ENCODE measurements at places on chromosomes 12 and 14.
A peak's percentile ranks its signal among the peaks of the same experiment; 100 is the strongest.

- no peak for DNase-seq
Measured at GRCh38 chr14:75138492-75138891, 11.6 kb upstream of the NEK9 start.

- DNase-seq: no peak
Measured at GRCh38 chr12:21991526-21991925, 50.3 kb upstream of the ABCC9 start.

DNA sequence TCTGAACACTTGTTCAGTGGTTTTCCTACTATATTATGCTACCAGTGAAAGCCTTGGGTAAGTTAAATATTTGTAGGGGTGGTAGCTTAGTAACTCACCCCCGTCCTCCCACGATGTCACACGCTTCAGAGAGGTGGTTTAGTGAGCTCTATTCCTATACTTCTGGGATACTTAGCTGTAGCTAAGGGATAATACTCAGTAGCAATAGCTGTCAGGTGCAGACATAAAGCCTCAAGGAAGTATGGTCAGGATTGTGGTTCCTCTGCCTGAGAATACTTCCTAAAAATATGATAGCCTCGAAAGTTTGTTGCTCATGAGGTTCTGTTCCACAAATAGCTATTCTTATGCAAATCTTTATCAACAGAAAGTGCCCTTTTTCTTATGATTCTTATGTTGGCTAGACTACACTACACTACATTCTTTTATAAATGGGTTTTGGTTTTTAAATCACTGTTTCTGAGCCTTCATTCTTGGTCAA is 11.9 kb downstream of the DLST start:
- peak; percentile 46 for DNase-seq

DNA sequence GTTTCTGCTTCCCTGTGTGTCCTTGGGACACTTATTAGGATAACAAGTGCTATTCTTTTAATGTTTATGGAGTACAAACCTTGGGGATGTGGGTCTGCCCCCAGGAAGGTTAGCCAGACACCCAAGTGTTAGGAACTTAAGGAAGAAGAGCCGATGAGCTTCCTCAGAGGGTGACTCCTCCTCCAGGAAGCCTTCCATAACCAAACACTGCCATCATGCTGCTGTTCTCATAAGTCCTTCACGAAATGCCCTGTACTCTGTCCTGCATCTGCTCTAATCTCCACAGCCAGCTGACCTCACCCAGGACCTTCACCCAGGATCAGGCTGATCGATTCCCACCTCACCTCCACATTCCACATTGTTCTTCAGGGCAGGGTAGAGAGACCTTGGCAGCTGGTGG is 1.2 kb upstream of the KRT85 start:
- DNase-seq: no peak

GRCh38 chr14:54840336-54840735 is 62.3 kb downstream of the GCH1 start:
- DNase-seq: no peak

DNA sequence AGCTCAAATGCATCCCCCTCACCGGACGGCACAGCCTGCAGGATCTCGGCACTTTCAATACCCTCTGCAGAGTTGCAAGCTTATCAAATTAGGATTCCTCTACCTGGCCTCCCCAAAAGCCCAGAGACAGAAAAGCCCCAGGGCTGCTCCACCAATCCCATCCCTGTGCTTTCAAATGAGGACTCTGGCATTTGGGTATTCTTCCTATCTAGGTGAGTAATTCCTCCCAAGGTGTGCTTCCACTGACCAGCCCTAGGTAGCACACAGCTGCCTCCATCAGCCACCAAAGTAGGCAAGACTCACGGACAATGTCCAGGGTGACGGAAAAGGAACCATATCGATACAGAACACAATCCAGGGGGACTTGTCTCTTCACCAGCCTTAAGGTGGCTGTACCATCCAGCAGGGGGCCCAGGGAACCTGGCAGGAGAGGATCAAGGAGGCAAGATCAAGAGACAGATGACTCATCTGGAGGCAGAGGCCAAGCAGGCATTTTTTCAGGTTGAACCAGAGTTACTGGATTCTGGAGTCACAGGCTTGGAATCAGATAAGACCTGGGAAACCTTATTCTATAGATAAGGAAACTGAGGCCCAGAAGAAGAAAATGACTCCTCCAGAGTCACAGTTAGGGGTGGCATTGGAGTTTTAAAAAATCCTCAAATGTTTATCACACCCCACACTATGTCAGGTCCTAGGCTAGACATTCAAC is 9.9 kb downstream of the PMEL start:
- DNase-seq: peak; percentile 8

DNA sequence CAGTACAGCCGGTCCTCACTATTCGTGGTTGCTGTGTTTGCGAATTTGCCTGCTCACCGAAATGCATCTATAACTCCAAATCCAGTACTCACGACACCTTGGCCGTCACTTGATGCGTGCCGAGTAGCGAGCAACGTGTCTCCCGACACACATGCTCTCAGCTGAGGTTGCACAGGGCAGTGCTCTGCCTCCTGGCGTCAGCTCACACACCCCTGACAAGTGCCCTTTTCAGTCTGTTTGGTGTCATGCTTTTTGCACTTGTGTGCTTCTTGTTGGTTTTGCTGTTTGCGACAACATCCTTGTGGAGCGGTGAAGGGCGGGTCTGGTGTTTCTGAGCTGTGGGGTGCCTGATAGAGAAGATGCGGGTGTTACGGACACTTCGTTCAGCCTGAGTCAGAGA is 110.4 kb upstream of the RFLNA start:
- DNase-seq: no peak

GRCh38 chr14:32023540-32023939 is 53.6 kb upstream of the ARHGAP5 start:
- DNase-seq: no peak

DNA sequence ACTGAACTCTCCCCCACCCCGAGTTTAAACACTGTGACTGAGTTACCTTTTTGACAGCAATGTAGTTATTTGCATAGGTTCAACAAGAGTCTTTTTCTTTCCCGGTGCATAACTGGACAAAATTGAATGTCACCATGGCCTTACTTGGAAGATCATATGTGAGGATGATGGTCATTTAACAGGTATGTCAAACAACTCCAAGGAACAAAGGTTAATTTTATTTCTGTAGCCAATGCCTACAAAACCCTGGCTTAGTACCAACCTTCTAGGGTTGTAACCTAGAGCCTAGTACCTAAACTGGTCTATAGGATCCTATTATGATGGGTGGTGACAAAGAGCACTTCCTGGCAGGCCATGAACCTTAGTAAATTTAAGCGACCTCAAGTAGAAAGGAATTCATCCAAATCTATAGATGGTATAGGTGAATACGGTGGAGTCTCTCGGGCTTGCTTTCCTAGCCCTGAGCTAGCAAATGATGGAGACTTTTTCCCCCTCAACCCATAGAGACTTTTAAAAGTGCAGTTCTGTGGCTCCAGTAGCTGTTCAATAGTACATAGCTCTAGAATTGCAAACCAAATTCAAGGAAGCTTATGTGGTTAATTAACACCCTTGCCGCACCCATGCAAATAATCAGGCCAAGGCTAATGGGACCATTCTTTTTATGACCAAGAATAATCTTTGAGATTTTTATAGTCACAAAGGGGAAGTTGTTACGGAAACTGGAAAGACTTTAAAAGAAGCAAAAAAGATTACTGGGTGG is 89.0 kb downstream of the SLC38A1 start:
- no peak for DNase-seq

DNA sequence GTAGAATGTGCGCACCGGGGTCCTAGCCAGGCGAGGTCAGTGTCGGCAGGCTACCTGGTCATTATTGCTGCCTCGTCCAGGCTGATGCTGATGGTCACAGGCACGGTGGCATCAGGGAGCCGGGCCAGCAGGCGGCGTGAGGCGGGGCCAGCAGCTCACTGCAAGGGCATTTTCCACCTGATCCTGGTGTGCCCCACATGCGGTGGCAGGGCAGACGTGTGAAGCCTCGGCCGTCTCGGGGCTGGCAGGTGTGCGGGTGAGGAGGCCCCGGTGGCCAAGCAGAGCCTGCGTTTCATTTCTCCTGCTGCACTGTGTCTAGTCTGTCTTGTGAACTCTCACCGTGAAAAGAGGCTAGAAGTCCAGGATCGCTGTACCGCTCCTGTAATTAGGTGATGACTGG is 12.0 kb upstream of the AMN start:
- DNase-seq: no peak

- no peak for DNase-seq
Measured at GRCh38 chr14:103356024-103356682, 22.1 kb downstream of the EIF5 start.

DNA sequence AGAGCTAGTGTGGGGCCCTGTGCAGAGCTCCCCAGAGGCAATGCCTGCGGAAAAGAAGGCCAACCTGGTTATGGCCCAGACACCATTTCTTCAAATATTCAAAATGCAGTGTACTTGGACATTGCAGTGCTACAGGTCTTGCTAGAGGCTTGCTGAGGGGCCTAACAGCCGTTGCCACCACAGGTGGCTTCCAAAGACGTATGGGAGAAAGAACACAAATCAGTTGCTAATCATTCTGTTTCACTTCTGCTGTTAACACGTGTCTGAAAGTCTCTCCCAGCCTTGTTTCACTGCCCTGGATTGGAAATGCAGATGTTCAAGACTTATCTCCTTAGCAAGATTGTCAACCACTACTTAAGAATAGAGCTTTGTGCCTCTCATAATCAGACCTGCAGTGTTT is 925.9 kb downstream of the GALC start:
- DNase-seq: no peak

- no peak for DNase-seq
Measured at GRCh38 chr14:99791476-99792209, 1.6 kb upstream of the EML1 start.

DNA sequence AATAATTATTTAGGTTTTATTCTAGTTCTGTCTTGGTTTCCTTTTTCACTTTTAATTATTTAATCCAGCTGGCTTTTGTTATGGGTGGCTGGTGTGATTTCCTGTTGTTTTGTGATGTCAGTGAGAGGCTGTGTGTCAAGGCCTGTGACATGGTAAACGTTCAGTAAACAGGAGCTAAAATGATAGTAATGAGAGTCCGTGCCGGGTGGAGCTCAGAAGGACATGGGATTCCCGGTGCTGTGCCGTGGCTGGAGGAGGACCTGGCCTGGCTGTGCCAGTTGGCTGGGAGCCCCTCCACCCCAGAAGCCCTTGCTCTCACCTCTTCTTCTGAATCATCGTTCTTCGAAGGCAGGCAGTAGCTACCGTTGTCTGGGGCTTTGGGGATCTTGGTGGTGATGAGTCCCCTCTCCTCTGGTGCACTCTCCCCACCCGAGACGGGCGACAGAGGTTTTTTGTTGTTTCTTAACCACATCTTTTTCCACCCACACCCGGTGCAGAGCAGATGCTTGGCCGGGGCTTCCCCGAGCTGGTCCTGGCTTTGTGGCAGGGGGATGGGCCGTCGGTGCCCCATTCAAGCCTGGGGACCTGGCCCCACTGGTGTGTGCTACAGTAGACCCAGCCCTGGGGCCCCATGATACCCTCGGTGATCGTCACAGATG is 29.1 kb downstream of the SH2B3 start:
- peak; percentile 78 for DNase-seq

DNA sequence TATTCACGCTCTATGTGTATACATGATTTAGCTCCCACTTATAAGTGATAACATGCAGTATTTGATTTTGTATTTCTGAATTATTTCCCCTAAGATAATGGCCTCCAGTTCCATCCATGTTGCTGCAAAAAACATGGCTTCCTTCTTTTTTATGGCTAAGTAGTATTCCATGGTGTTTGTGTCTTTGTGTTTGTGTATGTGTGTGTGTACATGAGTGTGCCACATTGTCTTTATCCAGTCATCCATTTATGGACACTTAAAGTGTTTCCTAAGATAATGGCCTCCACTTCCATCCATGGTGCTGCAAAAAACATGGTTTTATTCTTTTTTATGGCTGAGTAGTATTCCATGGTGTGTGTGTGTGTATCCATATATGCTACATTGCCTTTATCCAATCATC is 25.1 kb downstream of the USP15 start:
- DNase-seq: no peak

GRCh38 chr14:58078471-58078870 is 73.5 kb downstream of the ARMH4 start:
- DNase-seq: no peak

DNA sequence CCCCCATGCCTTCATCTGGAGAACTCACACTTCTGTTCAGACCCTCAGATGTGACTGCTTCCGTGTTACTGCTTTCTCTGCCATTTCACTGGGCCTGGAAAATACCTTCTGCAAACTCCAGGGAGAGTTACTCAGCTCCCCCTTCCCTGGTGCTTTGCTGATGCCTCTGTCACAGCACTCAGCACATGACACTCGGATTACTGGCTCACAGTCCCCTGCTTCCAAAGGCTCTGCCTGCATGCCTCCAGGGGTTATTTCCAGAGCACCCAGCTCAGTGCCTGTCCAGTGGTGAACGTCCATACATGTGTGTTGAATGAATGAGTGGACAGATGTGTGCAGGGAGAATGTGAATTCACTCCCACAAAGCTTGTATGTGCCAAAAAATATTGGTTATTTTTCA is 237.2 kb upstream of the FKBP4 start:
- no peak for DNase-seq

DNA sequence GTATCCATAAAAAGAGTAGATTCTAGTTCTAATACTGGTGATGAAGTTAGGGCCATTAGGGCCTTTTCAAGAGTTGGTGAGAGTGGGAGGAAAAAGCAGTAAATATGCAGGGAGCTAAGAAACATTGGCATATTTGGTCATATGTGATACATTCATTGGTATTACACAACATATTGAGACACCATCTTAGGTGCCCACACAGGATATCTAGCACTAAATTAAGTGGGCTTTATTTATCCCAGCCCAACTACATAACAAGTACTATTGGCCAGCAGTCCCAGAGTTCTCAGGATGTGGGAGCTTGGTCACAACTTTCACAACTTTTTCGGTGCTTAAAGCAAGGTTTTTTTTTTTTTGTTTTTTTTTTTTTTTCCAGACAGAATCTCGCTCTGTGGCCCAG is 2.0 kb upstream of the ING4 start:
- DNase-seq: no peak

- DNase-seq: no peak
Measured at GRCh38 chr12:100554608-100555077, 18.8 kb upstream of the GAS2L3 start.

- DNase-seq: no peak
Measured at GRCh38 chr12:51866762-51867161, 18.2 kb upstream of the FIGNL2 start.

DNA sequence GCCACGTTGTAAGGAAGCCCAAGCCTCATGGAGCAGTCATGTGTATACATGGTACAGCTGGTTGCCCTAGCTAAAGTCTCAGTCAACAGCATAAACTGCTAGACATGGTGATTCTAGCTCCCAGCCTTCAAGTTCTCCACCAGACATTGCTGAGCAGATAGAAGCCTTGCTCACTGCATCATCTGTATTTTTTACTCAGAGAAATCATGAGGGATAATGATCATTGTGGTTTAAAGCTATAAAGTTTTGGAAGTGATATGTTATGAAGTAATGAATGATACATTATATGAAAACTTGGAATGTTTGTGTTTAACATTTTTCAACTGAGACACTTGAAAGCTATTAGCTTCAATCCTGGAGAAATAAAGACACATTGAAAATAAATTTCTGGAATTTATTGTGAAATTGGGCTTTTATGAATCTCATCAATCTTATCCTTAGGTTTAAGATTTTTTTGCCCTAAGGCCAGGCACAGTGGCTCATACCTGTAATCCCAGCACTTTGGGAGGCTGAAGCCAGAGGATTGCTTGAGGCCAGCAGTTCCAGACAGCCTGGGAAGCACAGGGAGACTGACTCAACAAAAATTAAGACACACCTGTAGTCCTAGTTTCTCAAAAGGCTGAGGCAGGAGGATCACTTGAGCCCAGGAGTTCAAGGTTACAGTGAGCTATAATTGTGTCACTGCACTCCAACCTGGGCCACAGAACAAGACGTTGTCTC is 5.6 kb upstream of the NFATC4 start:
- no peak for DNase-seq
